ENCODE measurements at places on chromosomes 4 and X. TPM values are rescaled to one million over a fixed set of nuclear protein-coding genes. Genes with fewer than 3 reads are reported as not detected.

DNA sequence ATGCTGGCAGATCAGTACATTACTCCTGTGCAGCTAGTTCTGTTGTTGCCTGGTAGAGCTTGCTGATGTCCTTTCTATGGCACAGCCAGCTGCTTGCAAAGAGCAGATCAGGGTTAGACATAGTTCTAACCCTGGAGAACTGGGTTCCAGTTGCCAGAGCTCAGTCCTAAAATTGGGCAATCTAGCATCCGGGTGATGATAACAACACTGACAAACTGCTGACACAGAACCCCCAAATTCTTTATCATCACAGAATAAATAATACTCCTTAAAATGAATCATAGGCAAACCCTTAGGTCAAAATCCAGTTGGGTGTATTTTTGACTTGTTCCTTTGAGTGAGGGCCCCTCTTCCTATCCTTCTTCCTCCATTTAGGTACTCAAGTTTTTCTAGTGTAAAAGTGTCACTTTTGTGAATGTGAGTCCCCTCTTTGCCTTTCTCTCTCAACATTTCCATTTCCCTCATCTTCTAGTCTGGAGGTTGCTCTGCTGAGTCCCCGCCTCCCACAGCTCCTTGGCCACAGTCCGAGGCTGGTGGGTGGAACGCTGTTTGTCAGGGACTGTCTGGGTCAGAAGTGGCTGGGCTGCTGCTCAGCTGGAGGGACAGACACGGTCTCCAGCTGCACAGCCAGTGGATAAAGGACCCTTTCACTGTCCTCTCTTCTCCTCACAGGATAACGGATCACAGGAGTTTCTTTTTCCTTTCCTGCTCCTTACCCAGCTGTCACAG, 93.6 kb upstream of the RASGEF1B start:
- DNase-seq, result no peak

DNA sequence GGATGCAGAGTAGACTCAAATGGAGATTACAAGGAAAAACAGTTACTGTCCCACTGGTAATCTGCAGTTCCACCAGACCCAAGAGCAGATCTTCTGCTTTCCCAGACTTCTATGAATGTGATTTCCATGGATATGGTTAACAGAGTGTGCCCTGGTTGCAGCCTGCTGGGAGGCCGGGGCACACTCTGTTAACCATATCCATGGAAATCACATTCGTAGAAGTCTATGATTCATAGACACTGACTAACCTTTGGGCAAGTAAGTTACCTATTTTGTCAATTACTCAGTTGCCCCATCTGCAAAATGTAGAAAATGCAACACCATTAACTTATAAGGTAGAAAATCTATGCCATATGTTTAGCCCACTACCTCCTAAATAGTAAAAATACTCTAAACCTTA, 443.1 kb upstream of the PITX2 start:
- no peak for DNase-seq

- no peak for DNase-seq
Measured at GRCh38 chr4:87010192-87010591, 75.4 kb downstream of the AFF1 start.

DNA sequence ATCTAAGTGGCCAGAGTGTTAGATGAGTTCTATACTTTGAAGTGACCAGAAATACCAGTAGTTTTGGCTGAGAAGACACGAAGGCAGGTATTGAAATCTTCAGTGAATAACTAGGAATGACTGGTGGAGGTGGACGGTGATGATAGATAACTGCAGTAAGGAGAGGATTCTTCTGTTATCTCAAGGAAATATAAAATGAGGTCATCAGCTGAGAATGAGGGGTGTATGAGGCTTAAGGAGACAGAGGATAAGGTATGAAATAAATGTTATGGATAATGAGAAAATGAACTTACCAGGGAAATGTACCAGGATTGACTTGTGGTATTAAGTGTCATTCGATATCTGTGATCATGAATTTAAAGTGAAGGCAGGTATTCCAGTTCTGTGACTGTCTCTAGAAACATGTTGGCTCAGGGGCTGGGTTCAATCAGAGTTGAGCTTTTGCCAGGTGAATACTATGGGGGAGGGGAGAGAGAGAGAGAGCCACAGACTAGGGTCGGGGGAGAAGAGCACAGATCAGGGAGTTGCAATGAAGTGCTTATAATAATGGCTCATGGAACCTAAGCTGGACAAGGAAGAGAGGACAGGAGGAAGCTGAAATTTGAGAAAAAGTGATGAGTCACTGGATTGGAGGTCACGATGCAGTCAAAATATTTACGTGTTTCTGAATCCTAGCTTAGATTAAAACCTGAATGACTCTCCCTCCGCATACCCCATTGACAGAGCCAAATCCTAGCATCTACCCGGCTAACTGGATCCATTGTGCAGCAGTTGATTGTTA, 37.5 kb upstream of the BRS3 start:
- no peak for DNase-seq

- no peak for DNase-seq
Measured at GRCh38 chrX:80984118-80984517, 174.4 kb upstream of the BRWD3 start.

PAGE2B gene
- not detected for total RNA-seq

FGF13 gene
- not detected for total RNA-seq
